ENCODE measurements at places on chromosomes 7 and 10.

DNA sequence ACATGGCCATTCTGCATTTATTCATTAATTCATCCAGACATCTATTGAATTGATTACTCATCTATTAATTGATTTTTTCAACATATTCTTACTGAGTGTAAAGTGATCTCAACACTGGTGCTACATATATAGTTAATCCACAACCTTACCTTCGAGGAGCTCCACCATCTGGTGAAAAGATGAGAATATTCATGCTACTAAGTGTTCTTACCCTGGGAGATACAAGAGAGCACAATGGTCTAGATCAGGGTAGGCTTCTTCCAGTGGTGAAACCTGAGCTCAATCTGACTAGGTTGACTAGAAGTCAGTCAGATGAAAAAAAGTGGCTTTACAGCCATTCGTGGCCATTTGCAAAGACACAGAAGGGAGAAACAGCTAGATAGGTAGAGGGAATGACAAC lies 507.4 kb downstream of the ANKRD7 start:
- DNase-seq = no peak

DNA sequence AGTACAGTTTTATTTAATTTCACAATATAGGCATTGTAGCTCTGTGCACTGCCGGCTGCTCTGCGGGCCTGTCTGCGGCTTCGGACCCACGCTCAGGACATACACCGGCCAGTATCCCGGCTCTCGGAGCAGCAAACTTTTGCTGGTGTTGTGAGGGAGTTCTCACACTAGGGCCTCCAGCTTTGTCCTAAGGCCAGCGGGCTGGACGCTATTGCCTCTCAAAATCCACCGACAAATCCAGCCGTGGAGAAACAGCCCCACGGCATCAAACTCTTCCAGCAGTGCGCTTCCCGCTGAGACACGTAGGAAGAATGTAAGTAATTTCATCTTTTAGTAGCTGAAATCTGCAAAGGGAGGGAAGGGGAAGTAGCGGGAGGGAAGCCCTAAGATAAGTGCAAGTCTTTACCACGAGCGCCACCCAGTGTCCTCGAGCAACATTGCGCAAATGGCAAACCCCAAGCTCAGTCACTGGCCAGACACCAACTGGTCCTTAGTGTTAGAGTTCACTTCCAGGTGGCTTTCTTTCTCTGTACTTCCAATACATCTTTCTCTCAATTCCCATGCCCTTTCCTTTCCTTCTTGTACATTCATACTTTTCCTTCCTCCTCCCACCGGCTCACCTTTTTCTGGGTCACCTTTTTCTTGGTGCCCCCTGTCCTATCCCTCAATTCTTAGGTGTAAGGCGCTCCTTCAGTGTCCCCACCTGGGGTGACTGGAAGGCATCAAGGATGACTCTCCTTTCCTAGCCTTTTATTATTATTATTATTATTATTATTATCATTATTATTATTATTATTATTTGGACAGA lies 3.0 kb upstream of the DLX5 start:
- DNase-seq = peak; percentile 74

DNA sequence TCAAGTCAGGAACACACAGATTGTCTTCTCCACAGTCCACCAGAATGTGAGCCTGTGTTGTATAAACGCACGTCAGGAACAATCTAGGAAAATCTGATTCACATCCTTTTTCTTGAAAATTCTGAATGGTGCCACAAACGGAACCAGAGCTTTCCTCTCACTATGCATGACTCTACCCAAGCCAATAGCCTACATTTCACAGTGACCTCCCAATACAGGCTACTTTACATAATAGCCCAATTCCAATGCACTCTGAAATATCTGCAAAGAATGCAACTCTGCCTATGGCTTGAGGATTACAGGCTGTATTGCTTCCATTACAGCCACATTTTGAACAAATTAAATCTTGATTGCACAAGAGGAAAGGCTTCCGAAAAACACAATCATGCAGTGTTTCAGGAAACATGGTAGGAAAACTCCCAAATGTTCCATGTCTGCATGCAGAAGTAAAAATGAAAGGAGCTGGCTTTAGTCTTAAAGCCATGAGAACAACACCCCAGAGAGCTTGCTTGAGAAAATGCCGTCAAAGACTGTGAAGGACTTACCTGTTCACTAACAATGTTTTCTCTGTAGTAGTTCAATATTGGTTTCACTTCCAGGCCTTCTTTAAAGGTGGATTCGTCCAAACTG lies 113.9 kb downstream of the ITGA8 start:
- no peak for DNase-seq

DNA sequence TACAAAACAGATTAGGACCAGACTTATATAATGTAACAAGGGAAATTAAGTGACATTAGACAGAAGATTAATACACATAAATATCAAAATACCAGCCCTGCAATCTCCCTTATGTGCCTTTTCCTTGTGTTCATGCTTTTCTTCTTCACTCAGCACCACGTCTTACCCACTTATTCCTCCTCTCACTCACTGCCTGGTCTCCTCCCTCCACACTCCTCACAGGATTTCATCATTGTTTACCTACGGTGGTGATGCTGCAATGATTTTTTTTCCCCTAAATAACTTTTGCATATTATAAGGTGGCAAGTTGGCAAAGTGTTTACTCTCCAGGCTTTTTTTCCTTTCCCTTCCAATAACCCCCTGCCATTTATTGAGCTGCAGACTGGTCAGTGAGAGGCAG lies 203.2 kb downstream of the PCLO start:
- DNase-seq = no peak

- DNase-seq = no peak
Observed at GRCh38 chr7:51633596-51633995, 317.0 kb upstream of the COBL start.

DNA sequence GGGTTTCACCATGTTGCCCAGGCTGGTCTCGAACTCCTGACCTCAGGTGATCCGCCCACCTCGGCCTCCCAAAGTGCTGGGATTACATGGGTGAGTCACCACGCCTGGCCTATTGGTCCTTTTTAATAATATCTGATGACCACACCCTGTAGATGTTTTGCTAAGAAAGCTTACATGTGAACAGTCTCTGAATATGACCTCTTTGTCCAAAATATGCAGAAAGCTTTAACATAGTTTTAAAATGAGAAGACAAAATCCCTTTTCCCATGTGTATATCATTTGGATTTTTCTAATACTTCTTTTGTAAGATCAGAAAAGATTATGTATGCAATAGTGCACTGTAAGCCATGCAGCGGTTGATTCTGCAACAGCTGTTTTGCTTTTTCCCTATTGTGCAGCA lies 38.5 kb downstream of the MCU start:
- DNase-seq = peak; percentile 40

DNA sequence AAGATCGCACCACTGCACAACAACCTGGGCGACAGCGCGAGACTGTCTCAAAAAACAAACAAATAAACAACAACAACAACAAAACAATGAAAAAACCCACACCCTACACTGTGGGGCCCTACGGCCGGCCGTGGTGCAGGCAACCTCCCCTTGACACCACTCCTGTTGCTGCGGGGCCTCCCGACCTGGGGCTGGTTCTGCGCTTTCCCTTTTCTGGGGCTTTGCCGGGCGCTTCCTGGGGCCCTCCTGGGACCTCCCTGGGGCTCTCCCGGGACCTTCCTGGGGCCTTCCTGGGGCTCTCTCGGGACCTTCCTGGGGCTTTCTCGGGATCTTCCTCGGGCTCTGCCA lies 46.6 kb downstream of the INSIG1 start:
- DNase-seq = no peak

- DNase-seq = peak; percentile 79
Observed at GRCh38 chr7:55369427-55370400, 4.6 kb downstream of the LANCL2 start.

- no peak for DNase-seq
Observed at GRCh38 chr10:121312587-121312986, 285.7 kb downstream of the FGFR2 start.

DNA sequence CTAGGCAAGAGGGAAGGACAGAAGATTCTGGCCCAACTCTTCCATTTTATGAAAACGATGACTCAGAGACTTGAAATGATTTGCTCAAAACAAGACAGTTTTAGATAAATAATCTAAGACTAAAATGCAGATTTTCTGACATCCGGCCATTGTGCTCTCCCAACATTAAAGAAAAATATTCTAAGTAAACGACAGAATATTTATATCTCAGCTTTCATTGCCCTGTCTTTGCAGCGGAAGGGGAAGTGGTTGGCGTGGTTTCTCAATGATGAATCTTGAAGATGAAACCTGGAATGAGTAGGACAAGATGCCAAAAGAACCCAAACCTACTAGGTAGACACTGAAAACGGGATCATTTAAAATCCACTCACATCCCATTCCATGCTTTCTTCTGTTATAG lies 28.9 kb upstream of the NPY start:
- no peak for DNase-seq

DNA sequence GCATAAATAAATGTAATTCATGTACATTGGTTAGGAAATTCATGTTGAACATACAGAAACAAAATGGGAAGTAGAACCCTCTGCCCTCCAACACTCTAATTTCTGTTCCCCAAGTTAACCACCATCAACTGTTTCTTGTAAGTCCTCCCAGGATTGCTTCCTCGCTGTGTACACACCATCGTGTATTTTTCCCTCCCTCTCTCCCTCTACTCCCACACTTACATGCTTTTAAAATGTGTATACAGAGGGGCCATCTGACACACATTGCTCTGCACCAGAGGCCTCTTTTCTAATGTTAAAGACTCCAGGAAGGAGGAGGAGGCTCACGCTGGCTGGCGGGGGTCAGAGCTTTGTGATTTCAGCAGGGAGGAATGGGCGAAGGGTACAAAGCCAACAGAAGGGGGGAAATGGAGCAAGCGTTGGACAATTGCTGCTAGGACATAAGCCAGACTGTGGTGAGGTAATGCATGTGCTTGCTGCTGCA lies 1.9 kb upstream of the EPHA1 start:
- peak; percentile 72 for DNase-seq

- no peak for DNase-seq
Observed at GRCh38 chr7:6167004-6167551, 105.3 kb downstream of the CYTH3 start.

- DNase-seq = no peak
Observed at GRCh38 chr7:154504918-154505317, 452.7 kb downstream of the DPP6 start.

- no peak for DNase-seq
Observed at GRCh38 chr7:112302566-112302965, 96.1 kb downstream of the ZNF277 start.

- DNase-seq = peak; percentile 33
Observed at GRCh38 chr7:22864301-22864700, 41.7 kb upstream of the TOMM7 start.

DNA sequence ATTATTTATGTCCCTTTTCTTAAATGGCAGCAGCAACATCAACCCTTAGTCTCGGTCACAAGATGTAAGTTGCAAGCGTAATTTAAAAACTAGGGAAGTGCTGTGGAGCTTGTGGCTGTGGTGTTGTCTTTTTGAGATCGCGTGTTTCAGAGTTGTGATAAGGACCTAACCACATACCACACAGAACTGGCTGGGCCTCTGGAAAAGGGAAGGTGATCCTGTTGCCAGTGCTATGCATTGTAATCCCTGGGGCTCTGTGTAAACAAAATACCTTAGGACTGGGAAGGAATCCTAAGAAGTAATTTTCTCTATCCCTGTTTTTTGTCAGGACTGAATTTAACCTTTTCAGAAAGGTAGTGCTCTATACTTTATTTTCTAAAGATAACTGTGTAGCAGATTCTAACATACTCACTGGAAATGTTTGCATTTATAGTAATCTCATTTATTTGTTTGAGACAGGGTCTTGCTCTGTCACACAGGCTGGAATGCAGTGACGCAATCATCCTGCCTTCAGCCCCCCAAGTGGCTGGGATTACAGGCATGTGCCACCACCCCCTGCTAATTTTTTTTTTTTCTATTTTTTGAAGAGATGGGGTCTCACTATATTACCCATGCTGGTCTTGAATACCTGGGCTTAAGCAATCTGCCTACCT lies 60.4 kb downstream of the INPP5F start:
- peak; percentile 91 for DNase-seq

- peak; percentile 79 for DNase-seq
Observed at GRCh38 chr10:31912898-31913850, 15.5 kb downstream of the ARHGAP12 start.

- DNase-seq = no peak
Observed at GRCh38 chr7:68821846-68822245, 776.4 kb upstream of the AUTS2 start.

DNA sequence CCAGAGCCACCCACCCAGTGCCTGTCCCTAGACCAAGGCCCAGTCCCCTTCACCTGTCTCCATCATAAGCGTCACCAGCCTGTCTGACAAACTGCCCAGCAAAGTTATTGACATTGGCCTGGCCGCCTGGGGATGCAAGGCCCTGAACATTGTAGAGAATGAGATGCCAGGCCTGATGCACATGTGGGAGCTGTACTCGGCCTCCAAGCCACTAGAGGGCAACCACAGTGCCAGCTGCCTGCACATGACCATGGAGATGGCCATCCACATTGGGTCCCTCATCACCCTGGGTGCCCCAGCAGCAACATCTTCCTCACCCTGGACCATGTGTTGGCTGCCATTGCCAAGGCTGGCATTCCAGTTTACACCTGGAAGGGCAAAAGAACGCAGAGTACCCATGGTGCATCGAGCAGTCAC lies 63.7 kb upstream of the ANTXRL start:
- no peak for DNase-seq

DNA sequence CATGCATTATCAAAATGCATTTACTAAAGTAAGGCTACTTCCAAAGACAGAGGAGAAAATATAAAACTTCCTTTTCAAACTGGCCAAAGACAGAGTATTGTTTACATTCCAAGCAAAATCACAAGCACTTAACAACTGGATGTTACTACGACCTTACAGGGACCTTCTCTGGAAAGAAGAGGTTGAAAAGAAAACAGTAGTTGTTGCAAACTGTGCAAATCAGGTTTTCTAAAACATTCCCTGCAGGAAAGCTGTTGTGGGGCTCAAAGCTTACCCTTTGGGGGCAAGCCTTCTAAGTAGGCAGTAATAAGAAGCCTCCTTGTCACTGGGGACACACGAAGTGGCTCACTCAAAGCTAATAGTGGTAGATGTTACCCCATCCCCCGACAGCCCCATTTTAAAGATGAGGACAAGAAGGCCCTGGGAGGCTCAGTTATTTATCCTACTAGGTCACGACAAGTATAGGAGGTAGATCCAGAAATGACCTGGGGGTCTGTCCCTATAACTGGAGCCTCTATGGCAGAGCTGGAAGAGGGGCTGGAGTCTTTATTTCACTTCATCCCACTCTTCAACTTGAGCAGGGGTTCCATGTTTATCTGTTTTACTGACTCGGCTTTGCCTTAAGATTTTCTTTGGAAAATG lies 46.6 kb downstream of the ATXN7L1 start:
- peak; percentile 54 for DNase-seq

- DNase-seq = peak; percentile 84
Observed at GRCh38 chr10:78974617-78975317, 94.0 kb upstream of the ZMIZ1 start.

- DNase-seq = peak; percentile 64
Observed at GRCh38 chr10:22630234-22631174, 83.9 kb downstream of the PIP4K2A start.

- no peak for DNase-seq
Observed at GRCh38 chr7:40439686-40440085, 304.9 kb downstream of the SUGCT start.

Measured in fibroblast of lung (primary cell).